ENCODE measurements at places on chromosomes 6 and 20.
A peak's percentile ranks its signal among the peaks of the same experiment; 100 is the strongest.

GRCh38 chr20:35523298-35523888 lies 6.1 kb downstream of the C20orf173 start:
- DNase-seq: peak; percentile 50

GRCh38 chr6:105810105-105810921 lies 275.8 kb upstream of the PRDM1 start:
- DNase-seq: peak; percentile 54

GRCh38 chr6:39941138-39941537 lies 6.9 kb upstream of the MOCS1 start:
- DNase-seq: no peak

DNA sequence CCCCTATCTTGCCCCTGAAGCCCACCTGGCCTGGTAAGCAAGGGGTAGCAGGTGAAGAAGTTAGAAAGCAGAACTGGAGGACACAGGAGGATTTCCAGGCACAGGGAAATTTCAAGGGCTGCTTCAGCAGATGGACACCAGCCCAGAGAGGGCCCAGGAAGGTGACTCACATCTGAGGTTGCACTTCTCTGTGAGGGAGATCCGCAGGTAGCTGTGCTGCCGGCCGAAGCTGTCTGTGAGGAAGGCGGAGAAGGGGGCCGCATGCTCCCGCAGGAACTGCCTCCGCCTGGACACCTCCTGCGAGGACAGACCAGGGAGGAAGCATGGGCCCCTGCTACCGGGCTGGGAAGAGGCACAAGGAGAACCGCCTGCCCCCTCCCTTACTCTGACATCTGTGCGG lies 7.1 kb downstream of the MOCS1 start:
- DNase-seq: no peak

DNA sequence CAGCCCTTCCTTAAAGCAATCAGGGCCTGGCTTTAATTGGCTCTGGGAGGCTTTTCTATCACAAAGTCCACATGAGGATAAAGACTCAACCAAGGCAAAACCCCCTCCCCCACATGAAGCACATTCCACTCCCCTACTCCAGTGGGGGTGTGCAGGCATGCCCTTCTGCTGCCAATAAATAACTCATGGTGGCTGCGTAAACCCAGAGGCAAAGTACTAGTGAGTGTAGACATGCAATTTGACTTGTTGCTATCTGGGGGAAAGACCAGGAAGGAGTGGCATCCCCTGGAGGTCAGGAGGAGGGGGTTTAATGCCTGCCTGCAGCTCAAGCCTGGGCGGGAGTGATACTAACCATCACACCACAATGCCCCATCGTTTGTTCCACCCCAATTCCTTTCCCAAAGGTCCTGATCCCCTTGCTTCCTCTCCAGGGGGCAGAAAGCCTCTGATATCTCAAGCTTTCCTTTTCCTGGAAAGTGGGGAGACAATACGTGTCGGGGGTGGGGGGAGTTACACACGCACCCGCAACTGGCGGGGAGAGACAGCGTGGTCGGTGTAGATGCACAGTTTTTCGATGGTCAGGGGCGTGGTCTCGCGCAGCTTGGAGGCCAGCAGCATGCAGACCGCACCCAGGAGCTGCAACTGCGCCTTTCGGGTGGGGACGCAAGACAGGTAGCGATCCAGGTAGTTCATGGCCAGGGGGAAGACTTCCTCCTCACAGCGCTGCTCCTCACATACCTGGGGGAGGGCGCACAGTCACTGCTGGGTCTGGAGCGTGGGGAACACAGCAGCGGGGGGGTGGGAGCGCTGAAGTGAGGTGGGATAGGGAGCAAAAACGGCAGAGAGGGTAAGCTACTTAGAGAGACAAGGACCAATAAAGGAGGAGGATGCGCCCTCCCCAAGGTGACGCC lies 1.5 kb downstream of the CCND3 start:
- DNase-seq: peak; percentile 39
